ENCODE measurements at places on chromosomes 5 and 9.

GRCh38 chr9:135574943-135575342 lies 13.4 kb downstream of the PAEP start:
- DNase-seq = no peak

DNA sequence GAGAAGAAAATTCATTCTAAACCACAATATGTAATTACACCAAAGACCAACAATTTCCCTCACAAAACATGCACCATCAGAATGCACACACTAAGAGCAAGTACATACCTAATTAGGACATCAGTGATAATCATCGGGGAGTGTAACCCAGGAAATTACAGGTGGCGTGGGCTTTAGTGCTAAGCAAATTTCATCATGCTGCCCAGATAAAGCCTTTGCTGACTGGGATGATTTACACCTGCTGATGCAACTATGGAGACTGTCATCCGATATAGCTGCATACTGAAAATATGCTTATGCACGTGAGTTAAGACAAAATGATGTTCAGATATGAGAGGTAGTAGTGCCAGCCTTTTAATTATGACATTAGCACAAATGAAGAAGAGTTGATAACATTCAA lies 123.2 kb downstream of the DCP2 start:
- no peak for DNase-seq

DNA sequence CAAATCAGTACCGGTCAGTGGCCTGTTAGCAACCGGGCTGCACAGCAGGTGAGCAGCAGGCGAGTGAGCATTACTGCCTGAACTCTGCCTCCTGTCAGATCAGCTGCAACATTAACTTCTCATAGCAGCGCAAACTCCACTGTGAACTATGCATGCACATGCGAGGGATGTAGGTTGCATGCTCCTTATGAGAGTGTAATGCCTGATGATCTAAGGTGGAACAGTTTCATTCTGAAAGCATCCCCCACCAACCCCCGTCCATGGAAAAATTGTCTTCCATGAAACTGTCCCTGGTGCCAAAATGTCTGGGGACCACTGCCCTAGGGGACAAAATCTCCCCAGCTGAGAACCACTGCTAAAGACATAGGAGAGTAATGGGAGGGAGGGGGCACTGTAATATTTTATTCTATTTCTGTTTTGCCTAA lies 51.1 kb downstream of the P4HA2 start:
- DNase-seq = no peak

- DNase-seq = peak; percentile 93
Observed at GRCh38 chr9:127955294-127956015, 17.8 kb upstream of the DPM2 start.

DNA sequence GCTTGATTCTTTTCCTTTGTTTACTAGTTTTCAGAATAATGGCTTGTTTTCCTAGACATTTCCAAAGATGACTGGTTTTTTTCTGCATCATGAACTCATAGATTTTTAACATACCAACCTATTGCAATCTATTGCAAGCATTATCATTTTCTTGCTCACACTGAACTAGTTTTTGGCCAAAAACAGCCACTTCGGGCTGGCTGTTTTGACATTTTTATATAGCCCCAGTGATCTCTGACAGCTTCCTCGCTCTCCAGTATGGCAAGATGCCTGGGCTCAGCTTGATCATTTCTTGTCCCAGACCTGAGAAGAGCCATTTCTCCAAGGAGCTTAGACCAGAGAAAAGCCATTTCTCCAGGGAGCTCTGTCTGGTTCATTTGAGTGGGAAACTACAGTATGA lies 94.3 kb upstream of the MAMDC2 start:
- no peak for DNase-seq

DNA sequence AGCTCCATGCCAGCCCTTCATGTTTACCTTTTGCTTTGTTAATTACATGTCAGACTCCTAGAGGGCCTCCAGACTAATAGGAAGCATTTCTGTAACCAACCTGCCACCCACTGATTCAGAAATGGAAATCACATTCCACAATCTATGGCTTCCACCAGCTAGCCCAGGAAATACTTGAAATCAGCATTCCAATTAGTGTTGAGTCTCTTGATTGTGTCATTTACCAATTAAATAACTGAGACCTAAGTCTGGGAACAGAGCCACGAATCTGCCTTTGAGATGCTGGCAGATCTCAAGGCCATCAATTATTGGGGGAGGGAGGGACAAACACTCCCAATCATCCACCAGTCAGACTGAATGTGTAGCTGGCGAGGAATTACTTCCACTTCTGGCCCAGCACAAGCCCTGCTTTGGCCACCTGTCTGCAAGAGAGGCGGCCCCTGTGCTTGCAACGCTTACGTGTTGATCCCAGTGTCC lies 27.4 kb upstream of the SAP30L start:
- DNase-seq = no peak

DNA sequence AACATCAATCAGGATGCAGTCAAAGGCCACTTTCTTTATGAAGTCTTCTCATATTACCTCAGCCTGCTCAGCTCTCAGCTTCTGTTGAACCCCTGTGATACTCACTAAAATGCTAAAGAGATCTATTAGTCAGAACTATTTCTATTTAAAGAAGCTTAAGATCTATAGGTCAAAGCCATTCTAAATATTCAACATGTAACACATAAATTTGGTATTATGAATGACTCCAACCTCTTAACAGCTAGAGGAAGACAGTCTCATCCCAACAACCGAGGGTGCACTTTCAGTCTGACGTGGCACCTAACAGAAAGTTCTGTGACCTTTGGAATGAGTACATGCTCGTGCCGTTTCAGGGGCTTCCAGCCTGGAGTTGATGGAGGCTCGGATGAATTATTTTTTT lies 301.5 kb upstream of the VLDLR start:
- DNase-seq = no peak

DNA sequence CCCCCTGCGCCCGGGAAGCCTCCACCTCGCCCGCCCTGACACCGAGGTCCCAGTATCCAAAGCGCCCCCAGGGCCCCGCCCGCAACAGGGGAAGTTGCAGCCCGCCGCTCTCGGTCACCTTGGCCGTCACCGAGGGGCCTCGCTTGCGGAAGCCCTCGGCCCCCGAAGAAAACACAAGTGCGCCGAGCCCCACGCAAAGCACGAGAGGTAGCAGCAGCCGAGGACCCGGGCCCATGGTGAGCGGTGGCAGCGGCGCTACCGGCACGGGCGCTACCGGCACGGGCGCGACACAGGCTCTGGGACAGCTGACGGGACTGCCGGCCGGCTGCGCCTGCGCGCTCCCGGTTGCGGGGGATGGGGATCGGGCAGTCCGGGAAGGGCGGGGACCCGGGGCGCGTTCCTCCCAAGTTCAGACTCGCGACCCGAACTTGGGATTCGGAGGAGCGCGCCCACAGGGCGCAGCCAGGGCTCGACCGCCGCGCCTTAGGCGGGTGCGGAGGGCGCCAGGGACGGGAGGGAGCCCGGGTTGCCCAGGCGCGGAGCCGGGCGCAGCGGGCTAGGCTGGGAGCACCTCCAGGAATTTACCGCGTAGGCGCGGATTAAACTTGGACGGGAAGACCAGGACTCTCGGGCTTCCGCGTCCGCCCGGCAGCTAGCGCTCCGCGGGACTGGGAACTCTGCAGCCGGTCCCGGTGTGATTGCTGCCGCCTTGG lies at the start of gene PPIC:
TSS of gene PPIC (minus strand) at position 335 of the 713 bp plus-strand sequence. CDS start at position 235, 100 bp downstream.
- peak; percentile 50 for DNase-seq
